ENCODE measurements at places on chromosomes 4 and X. TPM values are rescaled to one million over a fixed set of nuclear protein-coding genes. Genes with fewer than 3 reads are reported as not detected.

- DNase-seq: no peak
These were observed 3.6 kb upstream of the NXT2 start for GRCh38 chrX:109533005-109533404.

The WDR1 gene
- 146 TPM for total RNA-seq

- DNase-seq: no peak
These were observed 417.8 kb upstream of the INTU start for GRCh38 chr4:127214931-127215330.

DNA sequence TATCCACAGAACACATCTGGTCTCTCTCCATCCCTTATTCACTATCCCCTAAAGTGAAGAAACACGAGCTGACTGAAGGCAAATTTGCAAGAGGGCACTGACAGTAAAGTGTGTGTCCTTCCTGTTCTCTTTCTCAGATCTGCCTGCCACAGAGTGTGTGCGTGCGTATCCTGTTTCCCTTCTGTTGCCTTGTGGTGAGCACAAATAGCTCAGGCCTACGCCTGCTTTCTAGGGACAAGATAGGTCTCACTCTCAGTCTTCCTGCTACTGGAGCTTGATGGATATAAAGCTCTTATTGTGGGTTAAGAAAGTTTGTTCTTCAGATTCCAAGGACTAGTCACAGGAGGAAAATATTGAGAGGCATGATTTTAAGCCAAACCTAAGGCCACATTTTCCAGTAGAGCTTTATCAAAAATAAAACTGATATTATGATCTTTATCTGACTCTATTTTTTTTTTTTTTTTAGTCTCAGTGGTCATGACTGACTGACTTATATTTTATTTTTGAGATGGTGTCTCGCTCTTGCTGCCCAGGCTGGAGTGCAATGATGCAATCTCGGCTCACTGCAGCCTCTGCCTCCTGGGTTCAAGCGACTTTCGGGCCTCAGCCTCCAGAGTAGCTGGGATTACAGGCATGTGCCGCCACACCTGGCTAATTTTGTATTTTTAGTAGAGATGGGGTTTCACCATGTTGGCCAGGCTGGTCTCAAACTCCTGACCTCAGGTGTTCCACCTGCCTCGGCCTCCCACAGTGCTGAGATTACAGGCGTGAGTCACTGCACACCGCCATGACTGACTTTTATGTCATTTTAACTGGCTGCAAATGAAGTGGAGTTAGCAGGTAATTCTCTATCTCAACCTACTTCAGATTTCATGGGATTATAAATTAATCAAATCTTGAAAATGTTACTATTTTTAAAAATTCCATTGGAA lies 140.3 kb upstream of the SH3RF1 start:
- DNase-seq: peak; percentile 51

DNA sequence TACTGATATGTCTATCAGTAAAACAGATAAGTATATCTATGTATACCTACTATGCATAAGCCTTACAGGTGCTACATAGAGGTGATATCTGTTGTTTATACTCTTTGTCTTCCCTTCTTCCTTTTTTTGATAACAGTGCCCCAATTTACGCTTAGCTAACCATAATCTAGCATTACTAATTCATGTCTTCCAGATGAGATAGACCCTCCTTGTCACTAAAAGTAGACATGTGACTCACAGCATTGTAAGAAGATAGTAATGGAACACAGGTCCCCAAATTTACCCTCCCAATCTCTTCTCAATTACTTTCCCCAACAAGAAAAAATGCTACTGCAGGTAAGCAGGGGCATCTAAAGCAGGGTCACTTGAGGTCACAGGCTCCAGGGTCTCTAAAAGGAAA lies 7.9 kb upstream of the NFKB1 start:
- no peak for DNase-seq
